ENCODE measurements at places on chromosomes 1 and 21.

DNA sequence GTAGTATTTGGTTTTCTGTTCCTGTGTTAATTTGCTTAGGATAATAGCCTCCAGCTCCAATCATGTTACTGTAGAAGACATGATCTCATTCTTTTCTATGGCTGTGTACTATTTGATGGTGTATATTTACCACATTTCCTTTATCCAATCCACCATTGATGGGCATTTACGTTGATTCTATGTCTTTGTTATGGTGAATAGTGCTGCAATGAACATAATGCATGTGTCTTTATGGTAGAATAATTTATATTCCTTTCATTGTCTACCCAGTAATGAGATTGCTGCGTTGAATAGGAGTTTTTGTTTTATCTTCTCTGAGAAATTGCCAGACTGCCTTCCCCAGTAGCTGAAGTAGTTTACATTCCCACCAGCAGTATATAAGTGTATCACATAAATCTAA is 538.8 kb downstream of the LRRIQ3 start:
- DNase-seq: no peak

DNA sequence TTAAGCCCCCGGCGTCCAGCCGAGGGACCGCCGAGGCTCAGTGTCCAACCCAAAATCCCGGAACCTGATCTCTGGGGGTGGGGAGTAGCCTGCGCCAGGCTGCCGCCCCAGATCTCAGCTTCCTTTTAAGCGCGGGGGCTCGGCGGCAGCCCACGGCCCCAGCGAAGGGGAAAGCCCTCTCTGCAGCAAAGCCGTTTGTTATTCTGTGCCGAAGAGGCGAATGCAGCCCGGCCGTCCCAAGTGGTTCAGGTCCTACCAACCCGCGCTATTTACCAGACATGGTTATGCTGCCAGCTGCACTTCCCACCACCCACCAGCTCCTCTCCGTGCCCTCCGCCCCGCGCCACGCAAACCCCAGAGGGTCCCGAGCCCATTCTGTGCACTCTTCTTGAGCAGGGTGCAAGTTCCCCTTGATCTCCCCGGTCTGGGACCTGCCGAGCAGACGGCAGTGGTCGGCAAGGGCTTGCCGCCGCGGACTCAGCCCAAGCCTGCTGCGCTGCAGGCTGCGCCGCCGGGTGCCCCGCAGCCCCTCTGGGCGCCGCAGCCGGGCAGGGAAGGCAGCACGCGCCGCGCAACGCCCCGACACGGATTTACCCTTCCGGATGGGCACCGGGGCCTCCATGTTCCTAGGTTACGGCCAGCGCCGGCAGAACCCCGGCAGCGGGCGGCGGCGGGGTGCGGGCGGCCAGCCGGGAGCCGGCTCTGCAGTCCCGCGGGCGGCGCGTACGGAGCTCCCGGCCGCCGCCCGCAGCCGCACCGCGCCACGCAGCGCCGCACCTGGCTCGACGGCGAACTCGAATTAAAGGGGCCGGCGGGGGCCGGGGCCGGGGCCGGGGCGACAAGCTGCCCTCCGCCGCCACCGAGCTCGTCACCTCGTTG is 738 bp upstream of the KCNA2 start:
- DNase-seq: no peak

DNA sequence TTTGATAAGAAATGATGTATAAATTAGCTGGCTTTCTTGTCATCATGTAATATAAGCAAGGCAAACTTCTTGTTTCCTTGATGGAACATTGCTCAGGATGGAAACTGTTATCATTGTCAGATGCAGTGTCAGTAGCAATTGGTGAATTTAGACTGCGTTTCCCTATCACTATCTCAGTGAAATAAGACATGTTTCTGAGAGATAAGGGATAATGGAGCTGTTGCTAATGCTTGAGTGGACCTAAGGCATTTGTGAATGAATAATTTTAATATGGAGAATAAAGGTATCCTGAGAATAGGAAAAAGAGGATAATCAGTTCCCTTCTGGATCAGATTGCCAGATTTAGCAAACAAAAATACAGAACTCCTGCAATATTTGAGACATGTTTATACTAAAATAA is 160.9 kb downstream of the HLX start:
- no peak for DNase-seq

DNA sequence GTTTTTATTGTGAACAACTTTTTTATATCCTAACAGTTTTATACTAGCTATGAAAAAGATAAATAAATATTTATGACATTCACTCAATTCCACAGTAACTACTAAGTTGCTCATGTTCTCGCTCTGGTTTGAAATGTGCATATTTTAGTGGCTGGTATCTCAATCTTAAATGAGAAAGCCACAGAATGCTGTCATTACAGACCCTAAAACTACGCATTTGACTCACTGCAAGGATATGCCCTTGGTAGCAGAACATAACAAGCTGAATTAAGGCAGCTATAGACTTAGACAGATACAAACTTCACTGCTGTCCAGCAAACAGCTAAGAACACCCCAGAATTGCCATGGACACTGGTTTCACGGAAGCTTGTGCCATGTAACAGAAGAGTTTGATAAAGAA is 19.0 kb downstream of the DAB1 start:
- no peak for DNase-seq

DNA sequence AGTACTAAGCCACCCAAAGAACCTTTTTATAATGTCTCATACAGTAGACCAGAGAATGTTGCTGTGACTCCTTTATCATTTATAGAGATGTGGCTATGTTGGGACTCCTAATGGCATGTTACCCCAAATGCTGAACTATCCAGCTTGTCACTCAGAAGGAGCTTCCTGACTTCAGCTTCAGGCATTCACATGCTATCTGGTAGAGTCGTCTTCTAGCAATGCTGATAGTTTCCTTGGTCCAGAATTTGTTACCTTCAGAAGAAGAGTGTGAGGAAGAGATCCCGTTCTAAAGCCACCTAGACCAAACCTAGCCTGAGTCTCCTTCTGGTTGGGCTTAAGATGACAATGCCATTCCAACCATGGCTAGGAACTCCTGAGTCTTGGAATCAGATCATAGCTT is 68.1 kb downstream of the OLFML2B start:
- no peak for DNase-seq

- no peak for DNase-seq
Measured at GRCh38 chr1:216779686-216780085, 56.5 kb upstream of the ESRRG start.

GRCh38 chr1:230639714-230640209 is 2.5 kb upstream of the COG2 start:
- no peak for DNase-seq

- no peak for DNase-seq
Measured at GRCh38 chr1:16980473-16981268, at the start of gene MFAP2. TSS of gene MFAP2 (minus strand) at chr1:16980620. CDS start at chr1:16978273, 2,347 bp downstream.

GRCh38 chr1:180228648-180229482 is 1.2 kb upstream of the LHX4 start:
- no peak for DNase-seq

DNA sequence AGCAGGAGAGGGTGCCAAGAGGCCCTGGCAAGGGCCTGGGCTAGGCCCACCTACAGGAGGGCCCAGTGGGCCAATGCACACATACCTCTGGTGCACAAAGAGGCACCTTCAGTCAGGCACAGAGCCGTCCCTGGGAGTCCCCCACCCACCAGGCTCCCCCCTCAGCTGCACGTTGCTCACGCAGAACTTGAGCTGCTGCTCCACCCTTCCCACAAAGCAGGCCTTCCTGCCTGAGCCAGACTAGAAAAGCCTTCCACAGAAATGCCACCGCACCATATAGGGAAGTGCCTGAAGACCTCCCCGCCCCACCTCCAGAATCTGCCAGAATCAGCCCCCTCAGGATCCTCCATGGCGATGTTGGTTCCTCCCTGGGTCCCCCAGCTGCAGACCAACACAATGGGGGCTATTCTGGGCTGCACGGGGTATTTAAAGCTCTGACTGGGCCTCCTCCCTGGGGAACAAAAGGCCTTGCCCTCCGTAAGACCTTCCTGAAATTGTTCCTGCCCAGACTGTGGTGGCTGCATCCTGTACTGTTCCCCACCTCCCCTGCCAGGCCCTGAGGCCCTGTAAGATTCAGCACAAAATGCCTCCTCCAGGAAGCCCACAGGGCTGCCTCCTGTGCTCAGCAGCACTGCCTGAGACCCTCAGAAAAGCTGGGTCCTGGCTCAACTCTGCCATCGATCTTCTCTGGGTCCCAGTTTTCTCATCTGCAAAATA is 27.2 kb downstream of the HSPG2 start:
- DNase-seq: no peak

DNA sequence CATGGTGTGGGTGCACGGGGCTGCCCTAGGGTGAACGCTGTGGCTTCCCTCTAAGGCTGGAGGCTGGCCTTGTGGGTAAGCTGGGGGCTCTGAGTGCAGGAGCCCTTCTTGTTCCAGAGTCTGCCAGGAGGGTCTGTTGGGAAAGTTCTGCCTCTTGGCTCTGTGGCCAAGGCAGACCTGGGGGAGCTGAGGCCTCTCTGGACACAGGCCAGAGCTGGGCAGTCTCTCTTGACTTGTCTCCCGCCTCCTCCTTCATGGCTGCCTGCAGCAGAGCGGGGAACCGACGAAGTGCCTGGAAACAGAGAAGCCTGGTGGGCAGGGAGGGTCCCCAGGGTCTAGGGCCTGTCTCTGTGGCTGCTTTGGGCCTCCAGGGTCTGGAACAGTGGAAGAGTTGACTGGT is 30.3 kb upstream of the PEX10 start:
- no peak for DNase-seq

GRCh38 chr21:24275616-24276015 is 1331.7 kb downstream of the MRPL39 start:
- DNase-seq: no peak

GRCh38 chr21:45923146-45923545 is 58.4 kb upstream of the COL6A1 start:
- no peak for DNase-seq

DNA sequence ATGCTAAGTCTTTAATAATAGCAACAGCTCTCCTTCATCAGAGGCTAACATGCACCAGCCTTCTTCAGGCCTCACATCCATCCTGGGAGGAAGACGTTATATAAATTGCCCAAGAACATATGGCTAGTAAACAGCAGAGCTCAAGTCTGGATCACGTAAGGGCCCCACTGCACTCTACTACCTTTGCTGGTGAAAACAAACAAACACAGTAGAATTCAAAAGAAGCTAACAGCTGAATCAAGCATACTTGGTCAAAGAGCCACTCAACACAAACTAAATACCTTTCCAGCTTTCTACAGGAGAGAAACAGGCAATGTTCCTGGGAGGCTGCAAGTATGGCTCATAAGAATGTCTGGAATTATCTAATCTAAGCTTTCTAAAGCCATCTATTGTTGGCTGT is 66.0 kb downstream of the WLS start:
- DNase-seq: no peak

GRCh38 chr1:226829105-226829504 is 41.3 kb upstream of the PSEN2 start:
- no peak for DNase-seq

DNA sequence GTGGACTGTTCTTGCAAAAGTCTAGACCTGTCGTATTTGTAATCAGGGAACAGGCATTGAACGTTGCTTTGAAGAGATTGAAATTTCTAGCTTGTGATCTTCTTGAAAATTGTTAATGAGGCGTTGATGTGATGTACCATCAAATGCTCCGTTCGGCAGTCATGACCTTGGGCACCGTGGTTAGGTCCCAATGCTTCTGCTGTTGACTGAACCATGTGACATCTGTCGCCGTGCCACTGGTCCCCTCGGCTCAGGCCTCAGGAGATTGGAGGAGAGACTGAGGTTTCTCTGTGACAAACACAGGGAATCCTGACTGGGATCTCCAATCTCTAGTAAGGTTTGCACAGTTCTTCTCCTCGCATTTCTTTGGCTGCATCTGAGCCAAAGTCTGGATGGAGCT is 18.1 kb upstream of the KCNAB2 start:
- DNase-seq: no peak

DNA sequence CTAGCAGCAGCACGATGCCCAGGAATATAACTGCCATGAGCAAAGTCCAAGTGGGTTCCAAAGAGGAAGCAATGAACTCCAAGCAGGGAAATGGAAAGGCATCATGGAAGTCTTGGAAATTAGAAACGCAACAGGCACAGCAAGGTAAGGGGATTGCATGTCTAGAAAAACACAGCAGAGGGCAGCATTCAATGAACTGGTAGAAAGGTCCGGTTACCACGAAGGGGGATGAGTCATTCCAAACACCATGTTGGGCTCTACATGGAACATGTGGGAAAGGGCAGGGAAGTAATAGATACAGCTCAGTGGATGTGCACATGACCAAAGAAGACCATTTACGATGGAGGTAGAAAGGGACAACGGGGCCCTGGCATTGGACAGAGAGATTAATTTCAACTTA is 36.4 kb downstream of the RXRG start:
- DNase-seq: peak; percentile 30

DNA sequence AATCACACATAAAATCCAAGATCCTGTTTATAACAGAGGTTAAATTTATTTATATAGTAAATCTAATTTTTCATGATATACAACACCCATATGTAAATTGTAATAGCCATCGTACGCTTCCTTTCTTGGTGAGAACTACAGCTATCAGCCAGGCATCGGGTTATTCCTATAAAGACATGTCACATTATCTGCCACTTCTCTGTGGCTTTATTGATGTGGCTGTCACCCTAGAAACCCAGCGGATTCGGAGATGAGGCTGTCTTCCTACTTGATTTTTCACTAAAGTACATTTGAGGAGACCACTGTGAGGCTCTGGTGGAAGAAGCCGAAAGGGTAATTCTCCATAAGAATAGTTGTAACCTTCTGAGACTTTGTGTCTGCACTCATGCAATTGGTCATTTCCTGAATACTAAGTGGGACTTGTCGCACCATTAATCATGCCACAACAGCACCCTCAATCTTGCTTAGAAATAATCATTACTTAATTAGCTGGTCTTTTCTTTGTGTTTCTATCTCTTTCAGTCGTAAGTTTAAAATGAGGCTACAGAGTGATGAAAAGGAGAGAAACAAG is 106.0 kb downstream of the NTNG1 start:
- no peak for DNase-seq

DNA sequence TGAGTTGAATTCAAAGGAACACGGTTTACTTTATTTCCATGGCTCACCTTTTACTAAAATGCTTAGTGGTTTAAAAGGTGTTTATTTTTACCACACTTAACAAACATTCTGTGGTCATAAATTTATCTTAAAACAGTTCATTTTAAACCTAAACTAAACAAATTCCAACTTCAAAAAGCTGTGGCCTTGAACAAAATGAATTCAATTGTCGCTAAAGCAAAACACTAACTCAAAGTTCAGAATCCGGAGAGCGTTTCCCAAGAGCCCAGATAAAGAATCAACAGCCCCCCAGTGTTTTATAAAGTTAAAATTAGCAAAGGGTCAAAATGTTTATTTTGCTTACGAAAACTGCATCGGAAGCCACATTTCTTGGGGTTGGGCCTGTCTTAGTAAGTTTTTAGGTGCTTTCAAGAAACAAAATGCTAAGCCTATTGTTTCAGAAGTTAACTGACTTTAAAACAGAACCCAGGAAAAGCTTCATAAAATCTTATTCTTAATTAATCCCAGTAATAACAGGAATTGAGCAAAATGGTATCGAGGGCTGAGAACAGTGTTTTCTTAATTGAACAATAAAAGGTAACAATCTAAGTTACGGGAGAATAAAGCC is 1.3 kb downstream of the PUM1 start:
- no peak for DNase-seq

- no peak for DNase-seq
Measured at GRCh38 chr1:203969846-203970245, 103.1 kb upstream of the SOX13 start.

- DNase-seq: peak; percentile 27
Measured at GRCh38 chr21:40531431-40532110, 315.4 kb downstream of the DSCAM start.

All from foreskin keratinocyte (primary cell).